Activated CD4-positive, alpha-beta T cell treated with anti-CD3 and anti-CD28 coated beads, Interleukin-2, amount 10 ng/mL, durations not matched to agents 24 days and 14 days (primary cell): ENCODE measurements at places on chromosomes 5 and 9.

GRCh38 chr9:135905380-135906258 is 1.7 kb downstream of the CAMSAP1 start:
- peak; percentile 74 for DNase-seq

GRCh38 chr5:148457183-148457620 is 73.4 kb downstream of the FBXO38 start:
- DNase-seq, result no peak

GRCh38 chr5:180820788-180821321 is 18.2 kb upstream of the MGAT1 start:
- peak; percentile 41 for DNase-seq

DNA sequence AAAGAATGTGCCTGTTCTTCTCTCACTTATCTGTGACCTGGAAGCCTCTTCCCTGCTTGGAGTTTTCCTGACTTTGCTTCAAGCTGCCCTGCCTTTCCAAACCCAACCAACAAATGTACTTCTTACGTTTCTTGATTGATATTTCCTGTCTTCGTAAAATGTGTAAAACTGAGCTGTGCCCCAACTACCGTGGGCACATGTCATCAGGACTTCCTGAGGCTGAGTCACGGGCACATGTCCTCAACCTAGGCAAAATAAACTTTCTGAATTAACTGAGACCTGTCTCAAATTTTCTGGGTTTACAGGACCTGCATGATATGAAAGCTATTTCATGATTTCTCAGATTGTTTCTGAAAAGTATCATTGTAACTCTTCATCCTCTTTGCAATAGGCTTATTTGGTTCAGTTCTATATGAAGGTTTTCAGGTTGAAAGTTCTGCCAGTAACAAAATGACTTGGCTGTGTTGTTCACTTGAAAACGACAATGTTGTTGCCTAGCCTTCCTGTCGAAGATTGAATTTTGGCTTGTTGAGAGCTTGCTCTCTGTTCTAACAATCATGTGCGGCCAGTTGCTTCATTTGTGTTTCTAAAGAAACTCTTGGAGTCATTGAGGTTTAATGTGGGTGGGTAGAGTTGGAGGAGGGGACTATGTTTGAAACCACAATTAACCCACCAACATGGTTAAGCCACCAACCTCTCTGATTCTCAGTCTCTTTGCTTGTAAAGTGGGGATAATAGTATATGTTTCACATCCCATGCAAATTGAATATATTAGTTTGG is 145.6 kb downstream of the FBXL7 start:
- DNase-seq, result no peak

- DNase-seq, result no peak
Measured at GRCh38 chr9:3578786-3579185, 53.0 kb upstream of the RFX3 start.

- no peak for DNase-seq
Measured at GRCh38 chr9:8648271-8648845, 848.8 kb upstream of the DMAC1 start.

DNA sequence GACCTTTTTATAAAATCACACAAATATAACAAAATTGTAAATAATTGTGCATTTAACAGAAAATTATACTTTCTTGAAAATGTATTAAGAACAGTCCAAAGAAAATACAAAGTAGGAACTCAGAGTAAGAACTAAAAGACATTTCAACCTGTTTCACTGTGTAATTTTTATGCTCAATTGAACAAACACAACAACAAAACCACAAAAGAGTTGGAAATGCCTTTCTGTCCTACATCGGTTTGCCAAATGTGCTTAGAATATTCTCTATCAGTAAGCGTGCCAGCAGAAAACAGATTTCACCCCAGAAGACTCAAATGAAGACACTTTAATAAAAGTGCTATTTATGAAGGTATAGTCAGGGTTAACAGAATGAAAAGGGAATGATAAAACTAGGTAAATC is 592.1 kb downstream of the PRELID2 start:
- no peak for DNase-seq

DNA sequence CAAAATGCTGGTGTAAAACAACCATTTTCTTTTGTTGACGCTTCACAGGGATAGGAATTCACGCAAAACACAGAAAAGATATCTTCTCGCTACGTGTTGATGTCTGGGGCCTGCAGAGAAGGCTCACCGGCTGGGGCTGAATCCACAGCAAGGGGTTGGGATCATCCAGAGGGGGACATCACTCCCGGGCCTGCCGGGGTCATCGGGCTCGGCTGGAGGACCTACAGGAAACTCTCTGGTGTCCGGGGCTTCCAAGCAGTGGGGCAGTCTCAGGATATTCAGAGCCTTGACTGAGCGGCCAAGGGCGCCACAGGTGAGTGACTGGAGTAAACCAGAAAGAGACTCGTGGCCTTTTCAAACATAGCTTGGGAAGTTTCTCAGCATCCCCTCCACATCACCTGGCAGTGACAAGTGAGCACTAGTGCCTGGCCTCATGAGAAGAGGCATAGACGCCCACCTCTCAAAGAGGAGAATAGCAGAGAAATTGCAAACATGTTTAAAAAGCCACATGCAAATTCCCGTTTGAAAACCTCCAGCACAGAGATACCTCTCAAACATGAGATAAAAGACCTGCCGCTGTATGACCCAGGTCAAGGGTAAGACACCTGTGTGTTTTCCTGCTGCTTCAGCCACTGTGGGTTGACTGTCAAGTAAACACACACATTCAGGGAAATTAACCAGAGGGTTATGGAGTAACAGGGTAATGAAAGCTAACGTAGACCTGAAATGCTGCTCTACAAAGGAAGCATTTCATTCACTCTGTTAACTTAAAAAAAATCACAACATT is 50.8 kb upstream of the SIMC1 start:
- DNase-seq, result no peak
